ENCODE measurements at places on chromosomes 1 and 21.

- DNase-seq = no peak
These were observed 27.1 kb downstream of the FTCD start for GRCh38 chr21:46128106-46128932.

DNA sequence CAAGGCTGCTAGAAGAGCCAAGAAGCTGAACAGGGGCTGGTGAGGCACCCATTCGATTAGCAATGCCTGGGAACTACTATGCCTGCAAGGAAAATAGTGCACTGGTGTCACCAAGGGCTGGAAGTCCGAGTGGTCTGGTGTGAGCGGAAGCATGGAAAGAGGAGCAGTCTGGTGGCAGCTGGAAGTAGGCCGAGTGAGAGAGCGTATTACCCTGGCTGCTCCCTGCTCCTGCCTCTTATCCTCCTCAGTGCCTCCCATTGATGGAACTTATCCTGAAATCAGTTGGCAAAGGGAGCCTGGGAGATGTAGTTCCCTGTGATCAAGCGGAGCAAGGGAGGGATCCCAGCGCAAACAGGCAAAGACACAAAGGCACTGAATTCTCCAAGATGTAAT, 9.6 kb downstream of the SMAP2 start:
- DNase-seq = no peak

DNA sequence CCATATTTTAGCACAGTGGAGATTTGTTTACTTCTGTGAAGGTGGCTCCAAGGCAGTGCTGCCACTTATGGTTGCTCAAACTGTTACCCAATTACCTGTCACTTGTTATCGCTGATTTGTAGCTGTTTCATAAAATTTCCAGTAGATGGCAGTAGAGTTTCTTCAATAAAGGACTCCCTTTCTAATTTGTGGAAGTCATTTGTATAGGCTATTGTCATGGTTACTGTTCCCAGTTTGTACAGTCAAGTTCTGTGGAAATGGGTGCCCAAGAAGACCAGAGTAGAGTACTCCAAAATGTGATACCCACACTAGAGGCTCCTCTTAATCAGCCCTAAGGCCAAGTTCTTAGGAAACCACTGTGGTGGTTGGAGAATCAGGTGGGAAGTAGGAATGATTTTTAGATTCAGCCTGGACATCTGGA, 186.1 kb downstream of the CLEC20A start:
- peak; percentile 87 for DNase-seq

DNA sequence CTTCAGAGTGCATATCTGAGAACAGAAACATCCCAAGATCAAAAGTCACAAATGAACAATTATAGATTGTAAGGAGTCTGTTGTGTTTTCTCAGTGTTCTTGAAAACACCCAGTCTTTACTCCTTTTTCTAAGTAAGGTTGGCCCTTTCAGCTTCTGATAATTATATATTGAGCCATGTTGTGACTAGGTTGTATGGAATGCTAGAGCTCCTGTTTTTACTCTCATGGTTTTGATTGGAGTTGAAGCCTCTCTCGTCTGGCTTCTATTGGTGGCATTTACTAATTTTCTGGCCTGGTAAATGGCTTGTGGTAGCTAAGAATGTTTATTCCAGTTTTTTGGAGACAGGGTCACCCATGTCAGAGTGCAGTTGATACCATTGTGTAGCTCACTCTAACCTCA, 84.7 kb downstream of the NDUFS5 start:
- DNase-seq = no peak

- DNase-seq = peak; percentile 95
These were observed 3.3 kb downstream of the NCMAP start for GRCh38 chr1:24558902-24559791.

DNA sequence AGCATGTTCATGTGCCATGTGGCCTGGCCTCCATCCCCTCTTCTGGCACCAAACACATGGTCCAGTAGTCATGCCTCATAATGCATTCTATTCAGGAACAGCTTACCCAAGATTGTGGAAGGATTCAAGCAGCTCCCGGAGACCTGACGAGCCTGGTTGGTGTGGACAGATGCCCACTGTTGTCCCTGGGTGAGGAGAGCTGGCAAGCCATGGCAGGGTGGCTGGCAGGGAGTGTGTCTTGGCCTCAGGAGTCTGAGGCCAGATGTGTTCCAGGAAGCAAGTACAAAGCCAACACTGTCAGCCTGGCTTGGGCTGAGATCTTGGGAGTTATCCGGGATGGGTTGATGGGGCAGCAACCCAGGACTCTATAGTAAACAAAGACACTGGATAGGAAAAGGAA, 7.3 kb upstream of the FABP3 start:
- DNase-seq = no peak

GRCh38 chr1:89309828-89310227, 37.2 kb upstream of the GBP5 start:
- no peak for DNase-seq

GRCh38 chr1:157034137-157034800, 11.3 kb downstream of the ARHGEF11 start:
- no peak for DNase-seq

DNA sequence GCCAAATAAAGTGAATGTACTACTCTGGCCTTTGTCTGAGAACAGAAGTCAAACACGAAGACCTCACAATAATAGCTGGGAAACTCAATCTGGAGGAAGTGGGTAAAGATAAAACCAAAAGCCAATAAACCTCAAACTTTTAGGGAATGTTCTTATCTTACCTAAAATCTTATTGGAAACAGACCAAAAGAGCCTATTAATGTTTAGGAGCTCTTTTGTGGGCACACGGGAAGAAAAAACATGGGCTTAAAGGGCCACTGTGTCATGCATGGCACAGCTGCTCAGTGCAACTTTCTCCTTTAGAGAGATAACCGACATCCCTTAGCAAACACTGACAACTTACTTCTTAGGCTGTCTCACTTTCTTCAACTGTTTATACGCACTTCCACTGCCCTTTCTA, 16.1 kb downstream of the EIF2B3 start:
- DNase-seq = peak; percentile 28

GRCh38 chr1:115258302-115258866, 79.7 kb downstream of the NGF start:
- DNase-seq = no peak

Measured in HT-29 (cell line).